Omental fat pad (tissue), 4 donors: ENCODE measurements at places on chromosomes 1 and 21. TPM values are rescaled to one million over a fixed set of nuclear protein-coding genes. Genes with fewer than 3 reads are reported as not detected.

PRAMEF6 gene
- total RNA-seq, result not detected

VANGL1 gene
- total RNA-seq, result 4.9 TPM

CA6 gene
- not detected for total RNA-seq

PBX1 gene
- 56.0 TPM for total RNA-seq

TRIM62 gene
- total RNA-seq, result 2.7 TPM

PRAMEF9 gene
- total RNA-seq, result not detected

HTR6 gene
- total RNA-seq, result not detected

IFNLR1 gene
- total RNA-seq, result 1.1 TPM

DNA sequence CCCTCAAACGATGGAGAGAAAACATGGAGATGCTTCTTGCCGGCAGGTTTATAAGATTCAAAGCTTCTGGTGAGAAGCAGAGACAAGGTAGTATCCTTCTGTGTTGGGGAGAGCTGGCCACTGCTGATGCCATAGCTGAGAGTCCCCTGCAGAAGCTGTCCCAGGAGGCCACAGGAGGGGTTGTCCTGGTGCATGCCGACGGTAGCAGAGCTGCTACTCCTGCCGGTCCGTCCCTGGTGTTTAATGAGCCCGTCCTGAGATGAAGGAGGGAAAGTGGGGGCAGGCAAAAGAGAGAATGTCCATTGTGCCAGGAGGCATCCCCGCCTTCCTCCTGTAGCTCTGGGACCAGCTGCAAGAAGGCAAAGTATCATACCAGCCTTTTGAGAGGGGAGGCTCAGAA lies 10.4 kb upstream of the C2CD2 start:
- DNase-seq, result no peak

GRCh38 chr1:110482662-110483307 lies 31.8 kb downstream of the PROK1 start:
- no peak for DNase-seq

DNA sequence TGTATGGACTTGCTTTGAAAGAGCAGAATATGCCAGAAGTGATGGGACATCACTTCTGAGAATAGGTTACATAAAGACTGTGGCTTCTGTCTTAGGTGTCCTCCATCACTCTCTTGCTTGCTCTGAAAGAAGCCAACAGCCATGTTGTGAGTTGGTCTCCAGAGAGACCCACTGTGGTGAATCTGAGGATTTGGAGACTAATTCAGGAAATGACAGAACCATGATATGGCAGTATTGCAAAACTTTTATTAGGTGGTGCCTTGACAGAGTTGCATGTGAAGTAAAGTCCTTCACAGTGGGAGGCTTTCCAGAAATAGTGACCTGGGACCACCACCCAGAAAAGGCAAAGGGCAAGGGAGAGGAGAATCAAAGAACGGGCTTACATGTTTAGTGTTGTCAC lies 628.6 kb downstream of the KCNT2 start:
- no peak for DNase-seq

GRCh38 chr1:81584398-81584797 lies 216.3 kb upstream of the ADGRL2 start:
- no peak for DNase-seq

GRCh38 chr1:162561616-162562469 lies at the start of gene UAP1:
UAP1 (plus strand) TSS chr1:162561722; CDS start chr1:162566069, 4,347 bp downstream.
- no peak for DNase-seq

DNA sequence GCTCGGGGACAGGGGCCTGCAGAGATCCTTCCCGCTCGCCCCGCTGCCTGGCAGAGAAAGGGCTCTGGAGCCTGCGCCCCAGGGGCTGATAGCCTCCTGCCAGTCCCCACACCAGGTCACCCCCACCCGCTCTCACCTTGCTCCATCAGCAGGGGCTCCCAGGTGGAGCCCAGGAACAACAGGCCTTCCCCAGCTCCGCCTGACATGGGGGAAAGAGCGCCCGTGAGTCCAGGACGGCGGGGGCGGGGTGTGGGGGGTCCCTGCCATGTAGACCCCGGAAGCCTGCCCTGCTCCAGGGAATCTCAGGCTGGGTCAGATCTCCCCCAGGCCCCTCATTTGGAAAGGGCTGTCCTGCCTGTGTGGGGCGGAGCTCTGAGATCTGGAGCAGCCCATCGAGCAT lies 166.5 kb downstream of the PRDM16 start:
- DNase-seq, result no peak

DNA sequence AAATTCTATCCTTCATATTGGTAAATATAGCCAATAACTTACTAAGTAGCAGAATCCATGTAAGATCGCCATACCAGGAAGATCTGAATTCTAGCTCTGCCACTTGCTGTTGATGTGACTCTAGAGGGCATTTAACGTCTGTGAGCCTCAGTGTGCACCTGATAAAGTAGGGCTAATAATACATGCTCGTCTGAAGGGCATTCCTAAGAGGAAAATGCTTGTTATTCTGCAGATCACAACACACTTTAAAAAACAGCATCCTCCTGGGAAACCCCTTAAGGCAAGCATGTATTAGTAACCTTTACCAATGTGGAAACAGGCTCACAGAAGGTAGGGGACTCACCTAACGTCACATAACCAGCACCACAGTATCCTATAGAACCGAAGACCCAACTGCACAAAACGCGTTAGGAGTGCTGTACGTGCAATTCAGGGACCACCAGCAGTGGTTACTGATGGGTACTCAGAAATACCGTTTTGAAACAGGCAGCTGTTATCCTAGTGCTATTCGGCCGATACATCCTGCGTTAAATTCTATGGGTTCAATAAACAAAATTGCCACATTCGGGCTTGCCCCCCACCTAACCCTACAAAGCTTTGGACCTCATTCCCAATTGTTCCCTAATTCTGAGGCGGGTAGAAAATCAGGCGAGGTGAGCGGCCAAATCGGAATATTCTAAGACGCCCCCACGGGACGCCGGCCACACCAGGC lies 758 bp downstream of the DEPDC1 start:
- no peak for DNase-seq

DNA sequence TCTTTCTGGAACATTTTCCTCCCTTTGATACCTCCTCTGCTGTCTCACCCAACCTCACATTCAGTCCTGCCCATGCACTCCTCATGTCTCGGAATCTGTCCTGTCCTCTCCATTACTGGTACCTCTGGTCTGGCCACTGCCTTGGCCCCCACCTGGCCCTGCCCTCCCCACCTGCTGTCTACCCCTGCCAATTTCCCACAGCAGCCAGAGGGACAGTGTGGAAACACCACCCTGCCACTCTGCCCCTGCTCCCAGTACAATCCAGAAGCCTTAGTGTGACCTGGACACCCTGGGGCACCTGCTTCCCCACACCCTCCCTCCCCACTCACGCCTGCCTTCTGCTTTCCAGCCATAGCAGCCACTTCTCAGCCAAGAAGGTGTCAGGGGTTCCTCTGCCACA lies 534.4 kb downstream of the MATN1 start:
- DNase-seq, result no peak

- no peak for DNase-seq
These were observed 1.2 kb downstream of the LBR start for GRCh38 chr1:225426395-225427234.
